ENCODE measurements at places on chromosomes 13 and 19. TPM values are rescaled to one million over a fixed set of nuclear protein-coding genes. Genes with fewer than 3 reads are reported as not detected.

XPO4 gene
- total RNA-seq = 39.8 TPM

SBNO2 gene
- 46.9 TPM for total RNA-seq

LIM2 gene
- not detected for total RNA-seq

- peak; percentile 18 for DNase-seq
Observed at GRCh38 chr19:32464279-32464678, 58.7 kb downstream of the DPY19L3 start.

GRCh38 chr13:24727731-24728601, 36.0 kb upstream of the RNF17 start:
- peak; percentile 90 for DNase-seq

PCDH17 gene
- total RNA-seq = 79.5 TPM

- DNase-seq = no peak
Observed at GRCh38 chr13:73984949-73985691, 149.1 kb downstream of the KLF12 start.

DNA sequence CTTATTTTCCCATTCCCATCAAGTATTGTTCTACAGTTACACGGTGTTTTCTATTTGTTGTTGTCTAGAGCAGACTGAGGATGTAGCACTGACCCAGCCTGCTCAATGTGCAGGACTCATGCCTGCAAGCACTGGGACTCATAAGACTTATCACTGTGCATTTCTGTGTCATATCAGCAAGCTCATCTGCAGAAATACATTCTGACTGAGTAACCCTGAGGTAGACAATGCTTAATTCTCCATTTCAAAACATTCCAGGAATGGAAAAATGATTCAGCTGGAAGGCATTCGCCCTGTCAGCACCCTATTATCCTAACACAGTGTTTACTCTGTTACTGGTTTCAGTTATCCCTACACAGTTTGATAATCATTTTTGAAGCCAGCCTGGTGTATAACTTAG, 2506.4 kb downstream of the PCDH9 start:
- DNase-seq = peak; percentile 49

DNA sequence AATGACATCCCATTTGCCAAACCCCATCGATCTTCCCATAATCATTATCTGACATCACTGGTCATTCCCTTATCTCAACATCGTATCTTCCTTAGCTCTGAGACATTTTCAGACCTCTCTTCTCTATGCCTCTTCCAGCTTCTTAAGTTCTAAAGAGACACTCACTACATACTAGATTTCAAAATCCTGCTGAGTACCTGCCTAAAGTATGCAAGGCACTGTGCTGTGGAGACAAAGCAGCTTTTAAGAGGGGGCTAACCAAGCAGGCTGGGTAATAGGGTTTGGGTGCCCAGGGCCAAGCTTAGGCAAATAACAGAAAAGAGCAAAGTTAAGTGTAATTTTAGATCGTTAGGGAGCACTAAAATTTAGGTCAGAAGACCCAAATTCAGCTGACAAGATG, 3.4 kb upstream of the POMP start:
- no peak for DNase-seq

DNA sequence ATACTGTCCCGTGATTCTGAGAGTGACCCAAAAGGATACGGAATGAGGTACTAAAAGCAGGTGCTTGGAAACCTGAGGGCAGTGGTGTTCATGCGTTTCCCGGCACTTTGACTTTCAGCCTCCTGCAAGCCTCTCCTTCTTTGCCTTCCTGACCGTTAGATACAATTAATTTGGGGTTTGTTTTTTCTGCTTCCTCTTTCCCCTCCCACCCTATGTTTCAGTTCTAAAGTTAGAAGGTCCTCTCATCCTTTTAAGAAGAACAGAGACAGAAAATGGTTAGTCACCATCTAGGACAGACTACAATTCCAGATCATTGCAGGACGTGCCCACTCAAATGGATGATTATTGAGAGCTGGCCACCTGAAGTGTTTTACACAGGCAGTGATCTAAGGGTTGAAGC, 1.8 kb upstream of the LILRB4 start:
- DNase-seq = no peak

GRCh38 chr19:6588508-6589345, 2.2 kb downstream of the CD70 start:
- peak; percentile 45 for DNase-seq

GRCh38 chr13:105276571-105276970, 1258.9 kb downstream of the EFNB2 start:
- DNase-seq = no peak

DNA sequence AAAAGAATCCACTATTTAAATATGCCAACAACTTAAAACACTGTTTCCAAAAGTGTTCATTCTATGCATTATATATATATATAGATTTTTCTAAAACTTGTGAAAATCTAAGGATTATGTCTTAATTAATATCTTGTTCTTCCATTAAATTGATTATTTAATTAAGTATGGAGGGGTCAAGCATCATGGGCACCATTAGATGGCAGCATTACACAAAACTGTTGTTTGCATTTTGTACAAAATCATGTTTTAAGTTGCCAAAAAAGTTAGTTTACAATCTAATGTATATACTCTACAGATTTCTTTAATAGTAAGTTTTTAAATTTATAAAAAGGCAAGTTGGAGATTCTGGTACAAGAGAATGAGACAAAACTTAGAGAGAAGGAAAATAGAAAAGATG, 213.2 kb upstream of the EDNRB start:
- no peak for DNase-seq

CCDC169 gene
- total RNA-seq = 14.5 TPM

Data from A673 (cell line).